Activated CD4-positive, alpha-beta T cell treated with anti-CD3 and anti-CD28 coated beads, Interleukin-2, amount 10 ng/mL, durations not matched to agents 7 days and 5 days (primary cell): ENCODE measurements at places on chromosomes 16 and 17.
A peak's percentile ranks its signal among the peaks of the same experiment; 100 is the strongest.

GRCh38 chr16:17224879-17225281 lies 245.9 kb downstream of the XYLT1 start:
- peaks cover 39% of the 10 kb centered on the region for H3K36me3 ChIP-seq
- no peak overlapping the region for H3K4me3 ChIP-seq
- no peaks in the 10 kb centered on the region for H3K27me3 ChIP-seq
- peak; percentile 16 for DNase-seq
- peak overlapping the region; percentile 48 for H3K27ac ChIP-seq

GRCh38 chr16:1990101-1990350 lies 256 bp downstream of the SYNGR3 start:
- no peak overlapping the region for H3K27ac ChIP-seq
- peaks cover 21% of the 10 kb centered on the region for H3K27me3 ChIP-seq
- H3K4me1 ChIP-seq = peaks cover 23% of the 10 kb centered on the region
- H3K36me3 ChIP-seq = peaks cover 4% of the 10 kb centered on the region
- no peak for DNase-seq
- no peak overlapping the region for H3K4me3 ChIP-seq

GRCh38 chr17:65730711-65731169 lies 169.3 kb upstream of the AXIN2 start:
- peaks cover 20% of the 10 kb centered on the region for H3K4me1 ChIP-seq
- peaks cover 2% of the 10 kb centered on the region for H3K36me3 ChIP-seq

DNA sequence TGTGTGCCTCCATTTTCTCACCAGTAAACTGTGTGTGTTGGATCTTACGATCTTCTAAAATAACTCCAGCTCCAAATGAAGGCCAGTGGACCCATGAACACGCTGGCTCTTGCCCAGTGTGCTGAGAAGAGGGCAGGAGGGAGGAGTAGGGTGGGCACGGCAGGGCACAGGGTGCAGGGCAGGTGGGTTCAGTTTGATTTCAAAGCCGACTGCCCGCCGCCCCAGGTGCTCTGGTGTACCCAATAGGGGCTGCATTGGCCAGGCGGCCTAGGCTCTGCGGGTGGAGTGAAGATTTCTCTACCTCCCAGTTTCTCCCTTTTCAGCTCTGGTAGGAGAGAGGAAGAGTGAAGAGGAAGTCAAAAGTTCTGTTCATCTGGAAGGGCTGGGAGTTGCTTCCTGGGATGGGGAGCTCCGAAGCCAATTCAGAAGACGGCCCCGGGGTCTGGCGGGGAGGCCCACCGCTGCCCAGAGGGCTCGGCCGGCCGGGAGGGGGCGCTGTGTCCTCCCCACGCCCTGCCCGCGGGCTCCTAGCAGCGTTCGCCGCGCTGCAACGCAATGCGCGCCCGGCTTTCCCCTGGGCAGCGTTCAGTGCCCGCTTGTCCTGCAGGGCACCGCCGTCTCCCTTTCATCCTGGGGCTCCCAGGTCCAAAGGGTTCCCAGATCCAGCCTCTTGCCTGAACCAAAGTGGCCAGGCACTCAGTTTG lies 1.1 kb upstream of the CRHR1 start:
- peak overlapping the region; percentile 59 for H3K4me3 ChIP-seq
- H3K27ac ChIP-seq = no peak overlapping the region
- H3K27me3 ChIP-seq = peaks cover 63% of the 10 kb centered on the region
- no peak for DNase-seq
- H3K36me3 ChIP-seq = no peaks in the 10 kb centered on the region
- peaks cover 9% of the 10 kb centered on the region for H3K4me1 ChIP-seq

- H3K4me1 ChIP-seq = peaks cover 17% of the 10 kb centered on the region
- no peak for DNase-seq
- peak overlapping the region; percentile 33 for H3K27ac ChIP-seq
- no peak overlapping the region for H3K4me3 ChIP-seq
- peaks cover 1% of the 10 kb centered on the region for H3K36me3 ChIP-seq
Observed at GRCh38 chr17:65742403-65743307, 181.2 kb upstream of the AXIN2 start.

DNA sequence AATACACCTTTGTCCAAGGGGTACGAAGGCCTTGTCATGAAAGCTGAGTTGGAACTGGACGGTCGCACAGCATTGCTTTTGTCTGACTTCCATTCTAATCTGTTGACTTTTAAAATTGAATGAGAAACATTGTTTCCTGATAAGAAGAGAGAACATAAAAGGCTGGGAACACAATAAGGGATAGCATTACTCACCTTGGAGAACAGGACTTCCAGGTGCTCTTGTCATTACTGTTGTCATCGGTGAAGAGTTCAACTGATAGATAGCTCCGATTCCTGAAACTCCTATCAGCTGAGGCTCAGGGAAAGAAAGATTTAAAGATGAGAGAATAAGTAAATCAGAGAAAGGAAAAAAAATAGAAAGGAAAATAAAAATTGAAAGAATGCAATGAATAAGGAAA lies 351.1 kb downstream of the KCNJ2 start:
- no peak overlapping the region for H3K4me3 ChIP-seq
- no peaks in the 10 kb centered on the region for H3K27me3 ChIP-seq
- DNase-seq = no peak
- H3K4me1 ChIP-seq = no peaks in the 10 kb centered on the region
- H3K27ac ChIP-seq = no peak overlapping the region
